Activated T-helper 1 cell treated with anti-CD3 and anti-CD28 coated beads, Interleukin-2, amount 50 U/mL, for 16 hours (primary cell): ENCODE measurements at places on chromosomes 4 and X.

GRCh38 chrX:31545726-31546125 is 473.9 kb upstream of the FTHL17 start:
- DNase-seq: no peak

- no peak for DNase-seq
Measured at GRCh38 chr4:173189117-173189693, 20.6 kb downstream of the GALNT7 start.

- no peak for DNase-seq
Measured at GRCh38 chr4:171718069-171718468, 95.1 kb upstream of the GALNTL6 start.

DNA sequence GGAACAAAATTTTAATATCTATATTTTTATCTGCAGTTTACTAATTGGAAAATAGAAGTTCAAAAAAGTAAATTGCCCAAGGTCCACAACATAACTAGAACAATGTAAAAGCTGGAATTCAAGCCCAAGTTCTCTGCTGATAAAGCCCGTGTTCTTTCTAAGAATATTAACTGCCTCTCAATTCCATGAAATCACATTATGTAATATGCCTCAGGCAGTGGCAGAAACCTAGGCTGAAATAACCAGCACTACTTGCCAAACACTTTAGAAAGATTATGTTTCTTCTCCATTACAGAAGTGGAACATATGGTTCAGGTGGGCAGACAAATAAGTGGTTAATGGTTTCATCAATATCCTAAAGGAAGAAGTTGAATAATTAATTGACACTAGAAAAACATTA is 56.7 kb upstream of the ADGRL3 start:
- no peak for DNase-seq

GRCh38 chr4:53647547-53647946 is 56.3 kb upstream of the LNX1 start:
- no peak for DNase-seq

GRCh38 chr4:167943872-167944505 is 148.3 kb upstream of the ANXA10 start:
- DNase-seq: no peak

DNA sequence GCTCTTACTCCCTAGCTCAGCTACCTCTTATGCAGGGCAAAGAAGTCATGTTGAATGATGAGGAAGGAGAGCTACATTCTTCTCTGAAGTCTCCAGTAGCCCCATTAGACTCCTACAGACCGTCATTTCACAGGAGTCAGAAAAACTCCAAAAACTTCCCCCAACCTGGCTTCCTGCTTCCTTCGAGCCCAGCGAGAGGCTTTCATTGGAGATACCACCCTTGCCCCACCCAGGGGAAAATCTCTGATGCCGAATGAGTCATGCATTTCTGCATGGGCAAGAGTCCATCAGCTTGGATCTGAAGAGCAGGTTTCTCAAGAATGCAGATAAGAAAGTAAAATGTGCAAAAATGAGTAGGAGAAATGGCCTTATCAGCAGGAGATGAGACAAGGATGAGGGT is 53.0 kb downstream of the ARSF start:
- no peak for DNase-seq

- no peak for DNase-seq
Measured at GRCh38 chr4:65126200-65126599, 544.1 kb downstream of the EPHA5 start.

DNA sequence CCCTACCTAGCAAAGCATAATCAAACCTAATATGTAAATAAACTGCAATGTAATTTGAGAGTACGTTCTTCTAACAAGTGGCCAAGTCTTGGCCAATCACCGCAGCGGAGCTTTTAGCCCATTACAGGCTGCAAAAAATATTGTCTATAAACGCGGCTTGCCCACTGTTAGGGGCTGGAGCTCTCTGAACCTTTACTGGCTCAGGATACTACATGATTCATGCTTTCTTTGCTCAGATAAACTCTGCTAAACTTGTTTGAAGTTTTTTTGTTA is 990 bp upstream of the HADH start:
- no peak for DNase-seq

DNA sequence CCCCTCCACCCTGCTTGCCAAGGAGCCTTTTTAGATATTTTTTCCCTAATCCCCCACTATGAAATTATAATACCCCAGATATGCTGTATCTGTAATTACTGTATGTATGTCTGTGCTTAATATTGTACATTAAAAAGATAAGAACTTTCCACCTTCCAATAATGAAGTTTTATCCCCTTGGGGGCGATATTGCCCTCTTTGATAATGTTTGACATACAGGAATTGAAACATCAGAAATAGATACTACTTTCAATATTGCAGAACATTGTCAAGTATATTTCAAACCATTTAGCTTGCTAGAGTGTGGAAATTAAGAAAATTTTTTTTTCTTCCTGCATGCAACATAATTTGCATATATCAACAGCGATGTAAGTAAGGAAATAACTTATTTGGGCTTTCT is 58.9 kb downstream of the NAF1 start:
- no peak for DNase-seq

DNA sequence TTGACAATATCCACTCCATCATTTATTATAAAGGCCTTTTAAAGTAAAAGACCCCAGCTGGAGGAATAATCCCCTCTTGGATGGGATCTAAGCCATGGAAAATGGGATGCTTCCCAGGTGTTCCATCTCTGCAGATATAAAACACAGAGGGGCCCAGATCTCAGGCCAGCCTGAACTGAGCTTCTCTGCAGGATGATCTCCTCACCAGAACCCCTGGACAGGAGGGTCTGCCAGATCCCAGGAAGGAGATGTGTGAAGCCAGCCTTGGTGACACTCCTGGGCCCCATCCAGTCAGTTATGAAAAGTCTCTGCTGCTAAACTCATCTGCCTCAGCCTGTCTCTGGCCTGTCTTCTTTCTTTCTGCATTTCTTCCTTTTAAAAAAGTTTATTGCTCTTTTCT is 56.7 kb downstream of the HTRA3 start:
- no peak for DNase-seq

- DNase-seq: no peak
Measured at GRCh38 chr4:60656171-60656570, 544.0 kb upstream of the ADGRL3 start.

- DNase-seq: no peak
Measured at GRCh38 chr4:185219551-185220344, 10.3 kb downstream of the SNX25 start.

- DNase-seq: no peak
Measured at GRCh38 chr4:108094923-108095482, 73.7 kb downstream of the LEF1 start.

- DNase-seq: no peak
Measured at GRCh38 chr4:8328456-8328855, 58.9 kb downstream of the HTRA3 start.

GRCh38 chr4:88522702-88523324 is 763 bp downstream of the PYURF start:
- DNase-seq: no peak

DNA sequence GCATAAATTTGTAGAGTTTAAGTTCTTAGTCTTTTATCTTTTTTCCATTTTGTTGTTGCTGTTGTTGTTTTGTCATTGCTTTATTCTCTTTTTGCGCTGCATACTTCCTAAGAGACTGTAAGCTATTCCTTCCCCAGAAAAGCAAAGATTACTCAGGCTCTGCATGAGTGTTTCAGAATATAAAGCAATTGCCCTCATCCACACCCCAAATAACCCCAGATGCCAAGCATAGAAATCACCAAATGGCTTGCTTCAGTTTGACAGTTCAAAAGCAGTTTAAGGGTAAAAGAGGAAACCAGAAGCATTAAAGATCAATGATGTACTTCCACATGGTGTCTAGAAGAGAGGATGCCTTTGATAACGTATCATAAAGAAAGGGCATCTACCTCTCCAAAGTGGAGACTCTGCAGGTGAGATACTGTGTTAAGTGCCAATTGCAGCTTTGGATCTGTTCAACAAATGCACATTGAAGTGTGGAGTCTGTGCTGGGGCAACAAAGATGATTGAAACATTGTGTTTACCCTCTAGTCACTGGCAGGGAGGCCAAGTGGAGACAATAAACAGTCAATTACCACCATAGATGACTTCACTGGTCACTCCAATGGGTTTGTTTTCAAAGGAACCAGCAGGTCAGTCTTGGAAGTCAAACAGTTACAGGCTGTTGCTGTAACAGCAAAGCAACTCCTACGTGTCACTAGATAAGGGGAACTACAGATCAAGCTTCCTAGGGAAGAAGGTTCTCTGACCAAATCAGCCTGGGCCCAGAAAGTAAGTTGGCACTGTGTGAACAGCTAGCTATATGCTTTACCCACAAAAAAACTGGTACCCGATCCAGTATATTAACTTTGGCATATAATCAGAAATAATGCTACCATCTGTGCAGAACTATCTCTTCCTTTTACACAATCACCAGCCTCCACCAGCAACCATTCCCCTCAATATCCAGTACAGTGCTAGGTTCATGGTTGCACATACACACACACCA is 40.6 kb upstream of the IL21 start:
- no peak for DNase-seq

- DNase-seq: no peak
Measured at GRCh38 chr4:95417531-95417930, 131.2 kb downstream of the UNC5C start.

GRCh38 chr4:109186458-109186945 is 116.0 kb downstream of the COL25A1 start:
- no peak for DNase-seq

GRCh38 chrX:78456909-78457308 is 129.5 kb upstream of the CYSLTR1 start:
- no peak for DNase-seq

DNA sequence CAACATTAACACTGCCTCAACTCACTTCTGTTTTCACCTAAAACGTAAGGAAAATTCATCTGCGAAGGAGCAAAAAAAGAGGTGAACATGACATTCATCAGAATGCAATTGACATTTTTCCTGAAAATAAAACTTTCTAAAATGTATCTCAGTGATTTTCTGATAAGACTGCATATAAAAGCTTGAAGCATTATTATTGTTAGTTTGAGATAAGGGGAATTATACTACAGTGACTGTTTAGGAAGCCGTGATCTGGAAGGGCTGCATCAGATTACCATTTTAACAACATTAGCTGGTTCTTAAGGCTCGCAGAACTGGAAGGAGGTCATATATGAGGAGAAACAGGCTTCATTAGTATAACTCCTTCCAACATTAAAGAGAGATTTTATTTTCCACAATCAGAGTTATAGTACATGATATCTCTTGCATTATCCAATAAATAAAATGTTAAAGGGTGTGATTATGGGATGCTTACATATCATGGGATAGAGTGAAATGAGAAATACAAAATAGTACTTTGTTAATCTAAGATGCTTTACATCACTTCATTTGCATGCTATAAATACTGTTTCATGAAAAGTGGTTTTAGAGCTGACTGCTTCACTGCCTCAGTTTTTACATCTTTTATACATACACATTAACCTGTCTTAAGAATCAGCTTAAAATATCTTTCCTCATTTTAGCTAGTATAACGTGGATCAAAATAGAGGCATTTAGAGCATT is 1820.1 kb upstream of the TENM3 start:
- DNase-seq: no peak

- DNase-seq: no peak
Measured at GRCh38 chrX:7316280-7316679, 168.3 kb upstream of the PUDP start.

DNA sequence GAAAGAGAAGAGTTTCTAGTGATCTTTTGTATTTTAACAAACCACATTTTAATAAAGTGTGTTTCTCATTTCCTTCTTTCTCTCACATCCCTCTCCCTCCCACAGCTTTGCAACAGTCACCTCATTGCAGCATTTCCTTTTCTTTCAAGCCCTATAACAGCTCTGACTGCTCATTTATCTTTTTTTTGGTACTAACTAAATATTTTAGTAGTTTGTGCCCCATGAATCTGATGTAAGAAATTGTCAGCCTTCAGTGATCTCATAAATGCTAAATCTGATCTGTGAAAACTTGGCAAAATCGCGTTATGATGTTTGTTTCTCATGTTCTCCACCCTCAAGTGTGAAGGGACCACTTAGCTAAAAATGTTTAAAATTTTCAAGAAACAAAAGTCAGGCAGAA is 258.5 kb upstream of the SLIT2 start:
- no peak for DNase-seq

- DNase-seq: no peak
Measured at GRCh38 chr4:54281054-54281766, 52.1 kb downstream of the PDGFRA start.

DNA sequence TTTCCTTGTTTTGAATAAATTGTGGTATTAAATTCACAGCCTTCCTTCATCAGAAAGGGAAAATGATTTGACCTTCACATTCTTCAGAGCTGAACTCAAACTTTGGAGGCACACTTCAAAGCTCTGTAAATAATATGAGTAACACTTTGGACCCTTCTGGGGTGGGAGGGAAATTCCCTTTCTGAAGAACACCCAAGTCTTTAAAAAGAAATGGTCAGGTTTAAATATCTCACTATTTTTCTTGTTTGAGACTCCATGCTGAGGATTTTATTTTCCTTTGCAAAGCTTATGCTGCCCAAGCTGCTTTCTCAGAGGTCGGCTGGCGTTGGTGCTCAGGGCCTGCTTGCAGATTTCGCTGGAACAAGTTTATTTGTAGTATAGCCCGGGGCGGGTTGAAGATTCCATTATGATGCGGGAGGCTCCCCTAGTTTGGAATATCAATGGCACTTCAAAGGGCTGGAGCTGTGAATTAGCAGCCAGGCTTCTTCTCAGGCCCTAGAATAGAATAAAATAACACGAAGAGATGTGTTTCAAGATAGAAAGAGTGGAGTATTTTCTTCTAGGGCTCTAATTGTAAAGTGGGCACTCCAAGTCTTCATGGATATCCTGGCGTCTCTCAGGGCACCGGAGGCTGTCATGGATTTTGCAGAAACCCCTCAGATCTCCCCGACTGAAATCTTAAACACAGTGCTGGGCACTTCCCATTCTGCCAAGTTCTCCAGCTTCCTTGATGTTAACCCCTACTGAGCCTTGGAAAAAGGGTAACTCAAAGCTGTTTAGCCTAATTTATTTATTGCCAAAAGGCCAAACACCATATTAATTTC is 315.6 kb downstream of the GPAT3 start:
- DNase-seq: no peak

DNA sequence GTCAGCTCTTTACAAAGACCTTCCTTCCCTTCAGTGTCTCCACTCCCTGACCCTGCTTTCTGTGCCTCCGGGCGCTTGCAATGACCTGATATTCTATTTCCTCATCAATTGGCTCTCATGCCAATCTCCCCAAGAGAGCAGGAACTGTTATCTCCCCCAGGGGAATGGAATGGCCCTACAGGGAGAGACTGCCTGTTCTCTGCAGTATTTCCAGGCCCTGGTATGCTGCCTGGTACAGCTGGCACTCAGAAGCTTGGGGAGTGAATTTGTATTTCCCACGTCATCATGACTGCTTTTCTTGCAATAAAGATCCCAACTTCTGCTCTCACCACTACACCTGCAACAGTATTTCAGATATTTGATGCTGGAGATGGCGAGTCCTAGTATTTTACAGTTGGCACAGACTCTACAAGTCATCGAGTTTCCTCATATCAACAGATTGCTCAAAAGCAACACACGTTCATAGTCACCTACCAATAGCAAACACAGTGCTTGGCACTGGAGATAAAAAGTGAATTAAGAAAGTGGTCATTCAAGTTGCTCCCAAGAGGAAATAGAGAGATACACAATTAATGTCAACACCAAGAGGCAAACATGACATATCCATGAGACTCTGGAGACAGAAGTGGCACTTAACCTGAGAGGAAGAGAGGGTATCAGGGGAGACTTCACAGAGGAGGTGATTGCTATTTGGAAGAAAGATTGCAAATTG is 90.5 kb upstream of the EGFL6 start:
- no peak for DNase-seq
